NCI-H774 (cell line): ENCODE measurements at places on chromosomes 1 and 21.
A peak's percentile ranks its signal among the peaks of the same experiment; 100 is the strongest.

DNA sequence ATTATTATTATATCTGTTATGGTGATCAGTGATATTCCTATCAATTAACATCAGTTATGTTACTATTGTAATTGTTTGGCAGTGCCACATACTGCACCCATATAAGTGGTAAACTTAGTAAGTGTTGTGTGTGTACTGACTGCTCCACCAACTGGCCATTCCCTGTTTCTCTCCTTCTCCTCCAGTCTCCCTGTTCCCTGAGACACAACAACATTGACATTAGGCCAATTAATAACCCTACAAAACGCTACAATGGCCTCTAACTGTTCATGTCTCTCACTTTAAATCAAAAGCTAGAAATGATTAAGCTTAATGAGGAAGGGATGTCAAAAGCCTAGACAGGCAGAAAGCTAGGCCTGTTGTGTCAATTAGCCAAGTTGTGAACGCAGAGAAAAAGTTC lies 6.6 kb upstream of the THRAP3 start:
- no peak for DNase-seq

DNA sequence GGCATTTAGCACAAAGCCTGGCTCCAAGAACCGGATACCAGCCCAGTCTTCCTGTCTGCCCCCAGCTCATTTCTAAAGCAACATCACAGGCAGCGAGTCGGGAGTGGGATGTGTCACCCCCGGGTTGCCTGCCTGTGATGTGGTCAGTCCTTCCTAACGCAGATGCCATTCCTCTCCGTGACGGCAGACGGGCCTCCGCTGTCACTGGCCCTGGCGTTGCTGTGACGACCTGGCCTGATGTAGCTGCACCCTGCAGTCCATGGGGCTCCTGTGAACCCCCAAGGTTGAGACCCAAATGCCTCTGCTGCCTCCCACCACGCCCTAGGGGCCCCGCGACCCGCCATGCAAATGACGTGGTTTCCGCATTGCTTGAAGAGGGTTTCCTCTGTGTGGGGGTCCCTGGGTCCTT lies 12.3 kb downstream of the TNFRSF1B start:
- DNase-seq: no peak

DNA sequence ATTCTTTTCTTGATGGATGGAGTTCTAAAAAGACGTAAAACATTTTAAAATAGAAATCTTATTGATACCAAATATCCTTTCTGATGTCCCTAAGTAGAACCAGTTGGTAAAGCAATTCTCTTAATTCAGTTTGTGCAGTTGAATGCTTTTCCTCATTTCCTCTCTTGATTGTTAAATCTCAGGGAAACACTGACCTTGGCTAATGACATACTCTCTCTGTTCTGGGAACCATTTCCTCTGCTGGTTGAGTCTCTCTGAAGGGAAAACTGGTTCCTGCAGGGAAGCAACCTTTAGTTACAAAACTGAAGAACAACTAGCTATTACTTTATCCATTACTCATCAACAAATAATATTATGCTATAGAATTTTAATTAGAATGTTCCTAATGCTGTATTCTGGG lies 36.7 kb downstream of the HLX start:
- DNase-seq: no peak

GRCh38 chr21:33937931-33938339 lies 22.3 kb upstream of the ATP5PO start:
- no peak for DNase-seq

DNA sequence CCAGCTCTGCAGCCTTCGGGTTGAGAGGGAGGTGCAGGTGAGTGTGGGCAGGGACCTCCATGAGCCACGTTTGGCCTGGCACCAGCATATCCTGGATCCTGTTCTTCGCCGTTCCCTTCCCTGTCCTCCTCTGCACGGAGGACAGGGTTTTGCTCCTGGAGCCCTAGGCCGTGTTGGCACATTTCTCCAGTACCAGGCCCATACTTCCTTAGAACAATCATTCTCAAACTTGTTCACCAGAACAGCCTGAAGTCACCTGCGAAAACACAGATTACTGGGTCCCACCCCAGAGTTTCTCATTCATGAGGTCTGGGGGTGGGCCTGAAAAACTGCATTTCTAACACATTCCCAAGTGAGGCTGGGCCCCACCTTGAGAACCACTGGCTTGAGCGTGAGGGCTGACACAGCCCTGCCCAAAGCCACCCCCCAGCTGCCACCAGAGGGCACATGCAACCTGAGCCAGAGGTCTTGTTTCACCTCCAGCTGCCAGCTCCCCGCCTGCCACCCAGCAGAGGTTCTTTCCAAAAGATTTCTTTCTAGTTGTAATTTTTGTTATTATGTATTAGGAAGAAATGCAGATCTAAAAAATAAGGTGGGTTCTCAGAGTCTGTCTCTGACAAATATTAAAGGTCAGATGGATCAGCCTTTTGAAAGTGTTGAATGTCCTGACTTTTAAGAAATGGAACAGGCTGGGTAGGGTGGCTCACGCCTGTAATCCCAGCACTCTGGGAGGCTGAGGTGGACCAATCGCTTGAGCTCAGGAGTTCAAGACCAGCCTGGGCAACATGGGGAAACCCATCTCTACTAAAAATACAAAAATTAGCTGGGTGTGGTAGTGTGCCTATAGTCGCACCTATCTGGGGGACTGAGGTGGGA lies 39.6 kb upstream of the LDLRAP1 start:
- DNase-seq: no peak

- DNase-seq: no peak
Measured at GRCh38 chr1:174358344-174358743, 89.4 kb upstream of the GPR52 start.

GRCh38 chr1:31373056-31373896 lies at the start of gene FABP3:
FABP3 (minus strand) TSS chr1:31373076; CDS start chr1:31373014, 62 bp downstream.
- peak; percentile 29 for DNase-seq
